Astrocyte (in vitro differentiated cells and primary cell): ENCODE measurements at places on chromosomes 4 and X. TPM values are rescaled to one million over a fixed set of nuclear protein-coding genes. Genes with fewer than 3 reads are reported as not detected.

DNA sequence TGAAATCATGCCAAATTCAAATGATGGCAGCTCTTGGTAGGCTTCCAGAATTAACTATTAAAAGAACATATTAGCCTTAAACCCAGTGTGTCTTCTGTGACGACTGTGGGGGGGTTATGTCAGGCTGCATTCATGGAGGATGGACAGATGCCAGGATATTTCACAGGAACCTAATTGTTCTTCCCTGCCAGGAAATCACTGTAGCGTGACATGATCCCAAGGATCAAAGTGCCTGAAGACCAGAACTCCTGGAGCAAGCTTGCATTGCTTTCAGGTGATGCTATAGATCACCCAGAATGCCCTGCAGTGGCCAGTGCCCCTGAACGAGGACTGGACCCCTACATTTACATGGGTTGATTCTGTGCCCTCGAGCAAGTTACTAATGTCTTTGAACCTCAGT is 1093.0 kb upstream of the TENM3 start:
- no peak for DNase-seq

DNA sequence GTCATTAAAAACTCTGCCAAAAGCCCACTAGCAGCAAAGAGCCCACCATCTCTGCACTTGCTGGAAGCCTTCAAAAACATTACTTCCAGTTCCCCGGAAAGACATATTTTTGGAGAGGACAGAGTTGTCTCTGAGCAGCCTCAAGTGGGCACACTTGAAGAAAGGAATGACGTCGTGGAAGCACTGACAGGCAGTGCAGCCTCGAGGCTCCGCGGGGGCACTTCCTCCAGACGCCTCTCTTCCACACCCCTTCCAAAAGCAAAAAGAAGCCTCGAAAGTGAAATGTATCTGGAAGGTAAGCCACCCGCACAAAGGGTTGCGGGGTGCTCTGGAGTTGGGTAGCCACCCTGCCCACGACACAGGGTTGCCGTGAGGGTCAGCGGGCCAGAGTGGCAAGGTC is 25.9 kb downstream of the OFD1 start:
- no peak for DNase-seq

- no peak for DNase-seq
Observed at GRCh38 chrX:114715096-114715495, 131.2 kb downstream of the HTR2C start.

- peak; percentile 54 for DNase-seq
Observed at GRCh38 chrX:69025802-69026301, 139.4 kb downstream of the PJA1 start.

DNA sequence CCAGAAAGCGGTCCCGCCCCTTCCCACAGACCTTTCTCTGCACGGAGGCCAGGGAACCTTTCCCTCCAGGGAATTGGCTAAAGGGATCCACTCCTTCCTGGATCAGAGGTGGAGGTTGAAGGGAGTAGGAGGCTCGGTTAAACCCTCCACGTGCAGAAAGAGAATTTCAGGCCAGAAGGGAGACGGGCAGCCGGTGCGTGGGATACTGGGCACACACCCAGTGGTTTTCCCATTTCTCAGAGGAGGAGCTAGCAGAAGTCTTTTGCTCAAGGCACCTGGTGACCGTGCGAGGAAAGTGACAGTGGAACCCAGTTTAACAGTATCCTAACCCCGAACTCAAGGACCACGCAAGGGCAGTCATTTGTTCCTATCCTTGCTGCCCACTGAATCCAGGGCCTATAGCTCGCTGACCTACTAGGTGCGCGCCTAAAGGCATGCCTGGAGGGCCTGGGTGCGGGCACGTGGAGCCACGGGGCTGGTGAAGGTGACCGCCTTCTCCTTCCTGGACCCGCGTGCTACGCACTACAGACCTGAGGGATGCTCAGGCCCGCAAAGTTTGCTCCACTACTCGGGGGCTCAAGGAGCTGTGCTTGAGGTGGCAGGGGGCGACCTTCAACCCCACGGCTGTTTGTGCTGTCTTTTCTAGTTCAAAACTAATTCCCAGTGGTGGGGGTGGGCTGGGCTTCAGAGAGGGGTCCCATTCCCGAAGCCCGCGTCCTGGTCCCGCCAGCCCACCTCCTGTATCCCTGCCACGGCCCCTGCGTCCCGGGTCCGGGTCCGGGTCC is 587 bp upstream of the AFF2 start:
- DNase-seq: no peak

The KDR gene
- 2.5 TPM in 2 replicates for total RNA-seq

DNA sequence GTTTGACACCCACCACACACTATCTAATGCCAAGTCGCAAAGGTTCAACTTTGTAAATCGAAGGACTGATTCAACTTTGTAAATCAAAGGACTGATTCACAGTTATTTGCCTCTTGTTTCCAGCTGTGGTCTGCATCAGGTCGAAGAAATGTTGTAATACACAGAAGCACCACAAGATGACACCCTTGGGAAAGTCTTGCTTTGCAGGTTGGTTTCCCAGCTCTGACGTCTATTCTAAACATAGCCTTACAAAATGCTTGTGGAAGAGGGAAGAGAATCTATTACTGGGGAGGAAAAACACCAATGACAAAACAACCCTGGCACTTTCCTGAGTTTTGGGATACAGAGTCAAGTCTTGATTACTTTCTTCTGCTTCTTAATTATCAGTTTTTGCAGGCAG is 35.3 kb downstream of the SUPT20HL1 start:
- DNase-seq: peak; percentile 62
